ENCODE measurements at places on chromosomes 5 and 9. TPM values are rescaled to one million over a fixed set of nuclear protein-coding genes. Genes with fewer than 3 reads are reported as not detected.

The CCL27 gene
- polyA plus RNA-seq = 0.65 TPM

GRCh38 chr9:34884747-34885189 is 73.3 kb upstream of the PHF24 start:
- no peak for DNase-seq

GRCh38 chr5:109739741-109740728 is 50.3 kb downstream of the MAN2A1 start:
- DNase-seq = peak; percentile 28

The FAM200C gene
- polyA plus RNA-seq = 14.5 TPM

- DNase-seq = peak; percentile 38
These were observed 146.1 kb downstream of the MAST4 start for GRCh38 chr5:66742083-66742895.

DNA sequence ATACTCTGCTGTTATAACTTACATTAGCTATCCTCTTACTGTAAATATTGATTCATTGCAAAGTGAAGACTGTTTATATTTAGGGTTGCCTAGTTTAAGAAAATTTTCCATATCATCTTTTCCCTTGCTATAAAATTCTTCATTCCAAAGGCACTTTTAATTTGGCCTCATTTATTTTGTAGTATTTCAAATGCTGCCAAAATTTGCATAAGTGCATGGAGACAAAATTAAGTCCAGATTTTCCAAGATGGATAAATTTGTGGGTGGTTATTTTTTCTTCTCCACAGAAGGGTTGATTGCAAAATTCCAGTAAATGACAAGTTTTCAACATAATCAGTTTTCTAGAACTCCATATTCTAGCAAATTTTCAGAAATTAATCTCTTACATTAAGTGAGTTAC is 141.5 kb upstream of the MTAP start:
- DNase-seq = no peak

The EPB41L4B gene
- 8.7 TPM for polyA plus RNA-seq

- no peak for DNase-seq
These were observed 171.3 kb downstream of the NR3C1 start for GRCh38 chr5:143231973-143232812.

The ATP10B gene
- 0.60 TPM for polyA plus RNA-seq

DNA sequence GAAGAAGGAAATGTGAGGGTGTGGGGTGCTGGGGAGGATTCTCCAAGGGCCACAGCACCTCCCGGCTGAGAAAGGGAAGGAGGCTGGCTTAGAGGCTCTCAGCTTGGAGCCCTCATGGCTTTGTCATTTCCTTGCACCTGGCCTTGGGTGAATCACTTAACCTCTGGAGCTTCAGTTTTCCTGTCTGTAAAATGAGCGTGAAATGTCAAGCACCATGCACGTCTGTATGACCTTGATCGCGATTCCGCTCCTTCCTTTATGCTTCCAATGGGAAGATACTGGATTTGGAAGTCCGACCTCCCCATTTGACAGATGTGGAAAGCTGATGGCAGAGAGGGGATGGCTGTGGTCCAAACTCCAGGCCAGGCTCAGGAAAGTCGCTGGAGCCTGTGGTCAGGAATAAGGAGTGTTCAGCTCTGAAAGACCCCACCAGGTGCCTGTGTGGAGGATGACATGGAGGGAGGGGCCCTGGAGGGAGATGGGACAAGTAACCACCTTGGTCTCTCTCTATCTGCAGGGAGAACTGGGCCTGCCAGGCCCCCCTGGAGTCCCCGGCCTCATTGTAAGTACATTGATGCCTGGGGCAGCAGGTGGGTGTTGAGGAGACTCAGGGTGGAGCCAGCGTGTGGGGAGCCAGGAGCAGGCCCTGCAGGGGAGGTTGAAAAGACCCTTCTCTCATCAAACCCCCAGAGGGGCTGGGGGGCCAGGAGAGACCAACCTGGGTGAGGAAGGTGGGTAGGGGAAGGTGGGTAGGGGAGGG is 66.5 kb downstream of the COL27A1 start:
- DNase-seq = no peak

DNA sequence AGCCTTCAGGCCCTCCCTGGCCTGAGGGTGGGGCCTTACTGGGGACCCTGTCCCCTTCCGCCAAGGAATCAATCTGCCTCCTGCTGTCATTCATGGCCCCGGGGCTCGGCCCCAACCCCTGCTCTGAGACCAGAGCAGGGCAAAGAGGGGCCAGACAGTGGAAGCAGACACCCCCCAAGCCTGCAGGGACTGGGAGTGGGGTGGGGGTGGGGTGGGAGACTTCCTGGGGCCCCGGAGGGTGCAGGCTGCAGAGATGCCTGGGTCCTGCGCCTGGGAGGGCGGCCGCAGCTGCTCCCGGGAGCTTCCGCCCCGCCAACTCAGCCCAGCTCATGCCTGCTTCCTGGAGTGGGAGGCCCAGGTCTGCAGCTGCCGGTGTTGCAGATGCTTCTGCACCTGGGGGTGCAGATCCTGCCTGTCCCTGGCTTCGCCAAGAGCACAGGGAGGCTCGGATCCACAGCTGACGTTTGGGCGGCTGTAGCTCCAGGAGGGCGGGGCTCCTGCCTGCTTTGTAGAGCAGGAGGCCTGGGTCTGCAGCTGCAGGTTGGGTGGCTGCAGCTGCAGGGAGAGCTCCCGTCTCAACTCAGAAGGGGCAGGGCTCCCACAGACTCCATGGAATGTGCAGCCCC is 6.2 kb downstream of the KIF4B start:
- DNase-seq = no peak

- DNase-seq = no peak
These were observed 41.1 kb upstream of the DAB2 start for GRCh38 chr5:39465843-39466242.

DNA sequence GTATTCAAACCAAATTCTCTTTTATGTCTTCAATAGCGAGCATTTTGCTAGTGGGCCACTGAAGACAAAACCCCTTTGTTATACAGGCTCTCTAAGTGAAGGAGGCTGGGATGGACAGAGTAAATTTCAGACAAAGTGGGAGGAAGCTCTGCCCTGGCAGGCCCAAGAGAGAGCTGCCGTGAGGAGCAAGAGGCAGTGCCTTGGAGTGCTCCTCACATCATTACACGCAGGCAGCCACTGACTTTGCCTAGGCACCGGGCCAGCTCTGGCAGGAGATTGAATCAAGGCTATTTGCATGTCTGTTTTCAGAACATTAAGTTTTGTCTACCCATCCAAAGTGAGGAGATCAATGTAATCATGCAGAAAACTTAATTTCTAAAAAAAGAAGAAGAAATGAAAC is 167.7 kb downstream of the CCDC192 start:
- DNase-seq = peak; percentile 76

DNA sequence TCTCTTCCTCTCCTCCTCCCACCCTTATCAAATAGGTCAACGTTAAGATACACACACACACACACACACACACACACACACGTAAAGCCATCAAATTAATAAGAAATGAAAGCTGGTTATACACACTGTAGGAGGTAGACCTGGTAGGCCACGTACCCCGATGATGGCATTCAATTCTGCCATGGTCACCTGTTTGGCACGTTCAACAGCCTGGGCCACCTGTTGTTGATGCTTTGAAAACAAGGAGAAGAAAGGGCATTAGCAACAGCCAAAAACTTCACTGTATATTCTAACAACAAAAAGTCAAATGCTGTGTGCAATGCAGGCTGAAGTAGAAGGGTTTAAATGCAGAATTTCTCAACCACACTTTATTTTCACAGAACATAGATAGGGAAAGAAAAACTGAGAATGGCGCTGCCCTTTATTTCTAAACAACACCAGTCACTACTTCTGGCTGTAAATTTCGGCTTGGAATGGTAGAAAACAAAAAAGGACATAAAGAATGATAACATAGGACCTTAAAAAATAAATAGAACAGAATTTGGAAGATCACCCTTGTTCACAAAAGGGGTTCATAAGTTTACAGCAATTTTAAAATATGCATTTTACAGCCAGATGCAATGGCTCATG is 37.2 kb downstream of the TLE1 start:
- DNase-seq = no peak

The SLC46A2 gene
- not detected for polyA plus RNA-seq

The GABRA1 gene
- polyA plus RNA-seq = not detected

The SIGMAR1 gene
- 57.9 TPM for polyA plus RNA-seq

- no peak for DNase-seq
These were observed 5.5 kb downstream of the ENG start for GRCh38 chr9:127848756-127849504.

The LCN1 gene
- polyA plus RNA-seq = not detected

GRCh38 chr9:88531920-88532698 is 2.9 kb upstream of the NXNL2 start:
- peak; percentile 67 for DNase-seq

DNA sequence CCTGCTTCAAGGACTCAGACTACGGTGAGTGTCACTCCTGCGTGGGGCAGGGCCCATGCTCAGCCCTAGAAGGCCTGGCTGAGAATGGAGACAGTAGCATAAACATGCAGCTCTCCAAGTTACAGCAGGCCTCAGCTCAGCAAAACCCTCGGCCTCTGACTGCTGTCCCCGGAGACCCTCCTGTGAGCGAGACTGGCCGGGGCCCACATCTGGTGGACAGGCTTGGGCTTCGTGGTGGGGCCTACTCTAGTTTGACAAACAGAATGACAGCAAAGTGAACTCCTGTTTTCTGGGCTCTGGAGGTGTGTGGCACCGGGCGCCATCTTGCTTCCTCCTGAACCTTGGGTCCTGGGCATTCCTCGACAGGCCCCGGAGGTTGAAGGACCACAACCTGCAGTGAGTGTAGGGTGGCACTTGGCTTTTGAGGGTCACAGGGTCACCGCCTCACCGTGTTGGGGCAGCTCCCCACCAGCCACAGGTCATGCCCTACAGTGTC is 97.5 kb downstream of the PHF2 start:
- DNase-seq = peak; percentile 41

DNA sequence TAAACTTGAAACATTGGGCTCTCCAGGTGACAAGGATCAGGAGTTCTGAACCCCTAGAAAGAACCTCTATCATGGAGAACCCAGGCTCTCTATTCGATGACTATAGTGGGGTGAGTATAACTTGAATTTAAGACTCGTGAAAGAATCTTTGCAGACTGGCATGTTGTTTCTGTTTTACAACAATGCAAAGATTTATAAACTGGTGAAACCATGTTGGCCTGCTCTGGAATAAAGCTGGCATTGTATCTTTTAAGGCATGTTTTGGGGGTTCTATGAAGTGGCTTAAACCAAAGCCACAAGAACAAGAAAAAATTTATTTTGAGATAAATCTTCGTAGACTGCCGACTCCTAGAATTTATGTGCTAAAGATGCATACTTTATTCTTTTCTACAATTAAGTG is 9.8 kb upstream of the GDNF start:
- DNase-seq = no peak

DNA sequence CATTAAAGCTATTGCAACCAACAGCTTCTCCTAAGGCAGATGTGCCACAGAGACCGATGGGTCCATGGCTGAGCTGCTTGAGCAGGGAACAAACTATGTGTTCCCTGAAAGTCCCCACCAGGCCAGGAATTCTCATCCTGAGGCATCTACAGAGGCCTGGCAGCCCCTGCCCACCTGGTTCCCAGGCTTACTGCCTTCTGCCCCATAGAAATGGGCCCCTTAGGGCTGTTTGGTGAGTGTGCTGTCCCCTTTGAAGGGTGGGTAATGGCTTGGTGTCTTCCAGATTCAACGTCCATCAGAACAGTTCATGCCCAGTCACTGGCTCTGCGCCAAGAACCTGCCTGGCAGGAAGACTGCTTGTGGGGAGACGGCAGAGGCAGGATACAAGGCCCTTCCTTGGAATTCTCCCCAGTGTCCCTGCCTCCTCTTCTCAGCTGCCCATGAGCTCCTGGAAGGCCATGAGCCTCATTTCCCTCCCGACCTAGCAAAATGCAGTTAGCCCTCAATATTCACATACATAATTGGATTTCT is 3.8 kb upstream of the COL27A1 start:
- DNase-seq = no peak

GRCh38 chr5:15834596-15835245 is 334.7 kb downstream of the FBXL7 start:
- no peak for DNase-seq

The MSX2 gene
- polyA plus RNA-seq = 1.5 TPM

DNA sequence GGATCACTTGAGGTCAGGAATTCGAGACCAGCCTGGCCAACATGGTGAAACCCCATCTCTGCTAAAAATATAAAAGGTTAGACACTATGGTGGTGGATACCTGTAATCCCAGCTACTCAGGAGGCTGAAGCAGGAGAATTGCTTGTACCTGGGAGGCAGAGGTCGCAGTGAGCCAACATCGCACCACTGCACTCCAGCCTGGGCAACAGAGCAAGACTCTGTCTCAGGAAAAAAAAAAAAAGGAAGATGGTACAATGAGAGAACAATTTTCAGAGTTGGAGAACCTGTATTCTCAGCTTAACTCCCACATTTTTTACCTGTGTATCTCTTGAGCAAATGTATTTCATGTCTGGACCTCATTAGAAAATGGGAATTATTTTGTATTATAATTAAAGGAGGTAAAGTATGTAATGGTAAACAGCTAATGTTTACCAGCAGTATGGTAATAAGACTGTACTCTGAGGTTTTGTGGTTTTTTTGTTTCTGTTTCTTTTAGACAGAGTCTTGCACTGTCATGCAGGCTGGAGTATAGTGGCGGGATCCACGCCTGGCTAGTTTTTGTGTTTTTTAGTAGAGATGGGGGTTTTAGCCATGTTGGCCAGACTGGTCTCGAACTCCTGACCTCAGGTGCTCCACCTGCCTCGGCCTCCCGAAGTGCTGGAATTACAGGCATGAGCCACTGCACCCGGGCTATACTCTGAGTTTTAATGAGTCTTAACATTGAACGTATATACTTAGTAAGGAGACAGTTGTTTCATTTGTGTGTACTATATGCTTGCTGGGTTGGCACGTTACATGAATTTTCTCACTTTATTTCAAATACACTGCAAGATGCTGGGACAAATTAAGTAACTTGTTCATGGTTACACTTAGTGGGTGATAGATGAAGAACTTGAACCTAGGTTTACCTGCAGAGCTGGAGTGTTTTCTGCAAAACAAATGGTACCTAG is 16.2 kb downstream of the UHRF2 start:
- no peak for DNase-seq

- DNase-seq = peak; percentile 70
These were observed 124.5 kb downstream of the EGFLAM start for GRCh38 chr5:38382898-38383297.

DNA sequence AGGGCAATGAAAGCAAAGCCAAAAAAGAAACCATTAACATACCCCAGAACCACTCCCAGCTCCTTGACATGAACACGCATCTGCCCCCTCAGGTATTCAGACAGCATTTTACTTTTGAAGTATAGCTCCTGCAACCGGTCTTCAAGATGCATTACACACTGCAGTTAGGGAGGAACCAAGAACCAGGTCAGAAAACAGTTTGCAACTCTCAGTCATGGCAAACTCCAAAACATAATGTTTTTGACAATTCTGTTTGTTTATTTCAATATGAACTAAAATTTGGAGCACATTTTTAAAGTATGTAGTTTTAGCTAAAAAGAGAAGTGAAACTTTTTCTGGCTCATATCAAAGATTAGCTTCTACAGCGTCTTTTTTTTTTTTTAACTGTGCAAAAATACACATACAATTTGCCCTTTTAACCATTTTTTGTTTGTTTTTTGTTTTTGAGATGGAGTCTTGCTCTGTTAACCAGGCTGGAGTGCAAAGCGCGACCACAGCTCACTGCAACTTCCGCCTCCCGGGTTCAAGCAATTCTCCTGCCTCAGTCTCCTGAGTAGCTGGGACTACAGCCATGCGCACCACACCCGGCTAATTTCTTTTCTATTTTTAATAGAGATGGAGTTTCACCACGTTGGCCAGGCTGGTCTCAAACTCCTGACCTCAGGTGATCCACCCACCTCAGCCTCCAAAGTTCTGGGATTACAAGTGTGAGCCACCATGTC is 12.2 kb upstream of the RAPGEF6 start:
- DNase-seq = no peak

The GALNT10 gene
- 19.0 TPM for polyA plus RNA-seq

All from muscle of leg (tissue), 16 donors.